NCI-H524 (cell line): ENCODE measurements at places on chromosomes 16 and 17.
A peak's percentile ranks its signal among the peaks of the same experiment; 100 is the strongest.

DNA sequence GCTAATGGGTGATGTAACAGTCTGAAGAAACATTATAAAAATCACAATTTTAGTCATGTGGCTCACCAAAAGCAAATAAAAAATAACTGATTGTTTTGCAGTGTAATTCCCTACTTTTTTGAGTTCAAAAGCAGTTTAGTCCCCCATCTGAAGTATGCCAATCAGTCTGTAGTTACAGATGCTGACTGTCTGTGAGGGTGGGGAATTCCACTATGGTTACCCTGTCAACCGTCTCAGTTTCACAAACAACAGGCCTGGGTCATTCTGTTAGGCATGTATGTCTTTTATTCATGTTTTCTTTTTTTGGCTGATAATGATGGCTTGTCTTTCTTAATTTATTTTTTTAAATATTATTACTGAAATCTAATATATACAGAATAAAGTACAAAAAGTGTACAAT lies 69.3 kb downstream of the STXBP4 start:
- DNase-seq, result no peak

DNA sequence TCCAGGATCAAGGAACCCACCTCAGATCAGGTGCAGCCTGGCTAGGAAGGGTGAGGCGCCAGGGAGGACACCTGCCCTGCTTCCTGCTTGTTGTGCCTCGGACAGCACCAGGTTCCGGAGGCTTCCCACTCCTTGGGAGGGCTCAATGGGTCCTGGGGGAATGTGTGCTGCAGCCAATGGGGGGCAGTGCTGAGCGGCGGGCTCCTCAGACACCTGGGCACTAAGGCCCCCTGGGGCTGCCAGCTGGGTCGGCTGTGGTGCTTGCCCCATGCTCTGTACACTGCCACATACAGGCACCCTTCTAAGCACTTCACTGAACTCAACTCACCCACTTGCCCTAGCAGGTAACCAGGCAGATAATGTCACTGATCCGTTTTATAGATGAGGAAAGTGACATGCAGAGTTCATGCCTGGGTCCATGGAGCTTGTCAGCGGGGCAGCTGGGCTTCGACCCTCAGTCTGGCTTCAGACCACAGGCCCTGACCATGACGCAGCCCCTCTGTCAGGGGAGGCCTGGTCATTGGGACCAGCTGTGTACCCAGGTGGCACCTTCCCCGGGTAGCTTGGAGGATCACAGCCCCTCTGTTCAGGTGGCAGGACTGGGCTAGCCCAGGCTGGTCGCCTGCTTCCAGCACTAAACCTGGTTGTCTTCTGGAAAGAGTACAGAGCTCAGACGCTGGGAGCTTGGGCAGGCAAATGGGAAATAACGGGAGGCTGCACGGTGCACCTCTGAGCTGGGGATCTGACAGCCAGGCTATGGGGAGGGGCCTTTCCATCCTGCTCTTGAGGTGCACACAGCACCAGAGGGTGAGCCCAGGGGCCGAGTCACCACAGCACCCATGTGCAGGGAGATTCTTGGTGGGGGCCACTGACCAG lies 8.2 kb downstream of the FN3K start:
- DNase-seq, result no peak

GRCh38 chr17:17712268-17712924 lies 31.1 kb downstream of the RAI1 start:
- DNase-seq, result no peak

GRCh38 chr16:19884611-19885450 lies at the start of gene GPRC5B:
Gene GPRC5B, minus strand, starts transcription at chr16:19884848. Its CDS starts 12,003 bp downstream, at chr16:19872845.
- peak; percentile 65 for DNase-seq

DNA sequence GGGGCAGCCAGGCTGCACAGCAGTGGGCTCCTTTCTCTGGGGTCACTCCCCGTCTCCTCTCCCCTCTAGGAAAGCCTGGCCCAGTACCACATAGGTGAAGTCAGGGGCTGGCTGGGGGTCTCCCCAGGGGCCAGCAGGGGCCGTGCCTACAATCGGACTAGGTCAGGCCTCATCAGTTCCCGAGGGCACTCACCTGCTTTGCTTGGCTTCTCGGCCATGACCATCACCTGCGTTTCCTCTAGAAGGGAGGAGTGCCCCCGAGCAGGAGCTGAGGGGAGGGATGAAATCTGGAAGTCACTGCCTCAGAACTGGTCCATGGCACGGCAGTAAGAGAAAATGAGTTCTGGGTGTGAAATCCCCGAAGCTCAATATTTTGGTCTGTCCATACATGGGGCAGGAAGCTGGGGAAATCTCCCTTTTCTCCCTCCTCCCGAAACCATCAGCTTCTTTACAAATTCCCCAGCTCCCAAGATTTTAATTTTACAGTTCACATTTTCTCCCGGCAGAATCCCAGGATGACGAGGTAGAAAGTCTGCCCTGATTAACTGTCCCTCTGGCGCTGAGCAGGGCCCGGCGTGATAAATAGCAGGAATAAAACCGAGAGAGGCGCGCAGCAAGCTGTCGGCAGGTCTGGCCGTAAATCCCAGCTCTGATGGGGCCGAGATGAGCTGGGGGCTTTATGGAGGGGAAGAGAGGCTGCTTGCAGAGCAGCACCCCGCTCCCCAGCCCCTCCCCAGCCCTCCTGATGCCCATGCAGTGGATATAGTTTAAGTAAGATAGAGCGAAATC lies 172.1 kb downstream of the RBFOX3 start:
- no peak for DNase-seq
